ENCODE measurements at places on chromosomes 16 and 17. TPM values are rescaled to one million over a fixed set of nuclear protein-coding genes. Genes with fewer than 3 reads are reported as not detected.
A peak's percentile ranks its signal among the peaks of the same experiment; 100 is the strongest.

DNA sequence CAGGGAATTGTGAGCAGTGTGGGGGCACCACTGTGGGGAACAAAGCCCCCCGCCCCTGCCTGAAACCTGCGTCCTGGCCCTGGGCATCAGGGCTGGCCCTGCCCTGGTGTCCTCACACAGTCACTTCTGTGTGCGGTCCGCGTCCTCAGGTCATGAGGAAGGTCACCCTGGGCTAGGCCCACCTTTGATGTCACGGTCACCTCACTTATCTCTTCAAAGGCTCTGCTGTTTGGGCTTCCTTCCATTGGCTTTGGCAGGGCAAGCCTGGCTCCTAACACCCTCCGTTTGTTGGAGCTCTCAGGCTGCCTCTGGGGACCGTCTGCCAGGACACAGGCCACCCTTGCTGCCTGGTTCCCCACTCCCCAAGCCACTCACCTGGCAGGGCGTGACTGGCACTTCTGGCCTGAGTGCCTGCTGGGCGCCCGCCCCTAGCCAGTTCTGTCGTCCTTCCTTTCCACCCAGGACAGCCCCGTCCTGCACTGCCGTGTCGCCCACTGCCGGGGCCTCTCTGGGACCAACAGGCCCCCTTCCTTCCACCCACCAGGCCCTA is 8.8 kb downstream of the CENPX start:
- no peak for DNase-seq

- DNase-seq: peak; percentile 8
Observed at GRCh38 chr16:68590201-68590994, 51.3 kb downstream of the ZFP90 start.

DNA sequence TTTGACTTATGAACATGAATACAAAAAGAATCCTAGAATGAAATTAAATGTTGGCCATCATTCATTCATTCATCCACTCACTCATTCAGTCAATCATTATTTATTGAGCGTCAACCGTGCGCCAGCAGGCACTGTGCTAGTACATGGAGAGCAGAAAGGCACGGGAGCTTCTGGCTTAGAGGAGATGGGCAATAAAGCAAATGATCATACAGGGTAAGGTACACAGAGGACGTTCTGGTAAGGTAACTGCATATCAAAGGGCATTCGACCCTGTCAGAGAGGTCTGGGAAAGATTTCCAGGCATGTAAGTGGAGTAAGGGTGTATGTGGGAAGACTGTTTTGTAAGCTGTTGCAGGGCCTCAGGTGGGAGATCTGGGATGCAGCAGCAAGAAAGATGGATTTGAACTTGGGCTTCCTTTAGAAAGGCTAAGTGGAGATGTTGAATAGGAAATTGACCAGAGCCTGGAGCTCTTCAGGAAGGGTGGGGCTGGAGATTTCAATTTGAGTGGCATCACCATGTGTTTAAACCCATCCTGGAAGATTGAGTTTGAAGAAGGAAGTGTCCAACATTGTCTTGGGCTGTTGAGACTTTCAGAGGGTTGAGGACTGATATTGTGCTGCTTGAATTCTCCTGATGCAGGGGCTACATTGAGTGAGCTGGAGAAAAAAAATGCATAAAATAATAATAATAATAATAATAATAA is 2.8 kb upstream of the MSI2 start:
- DNase-seq: no peak

DNA sequence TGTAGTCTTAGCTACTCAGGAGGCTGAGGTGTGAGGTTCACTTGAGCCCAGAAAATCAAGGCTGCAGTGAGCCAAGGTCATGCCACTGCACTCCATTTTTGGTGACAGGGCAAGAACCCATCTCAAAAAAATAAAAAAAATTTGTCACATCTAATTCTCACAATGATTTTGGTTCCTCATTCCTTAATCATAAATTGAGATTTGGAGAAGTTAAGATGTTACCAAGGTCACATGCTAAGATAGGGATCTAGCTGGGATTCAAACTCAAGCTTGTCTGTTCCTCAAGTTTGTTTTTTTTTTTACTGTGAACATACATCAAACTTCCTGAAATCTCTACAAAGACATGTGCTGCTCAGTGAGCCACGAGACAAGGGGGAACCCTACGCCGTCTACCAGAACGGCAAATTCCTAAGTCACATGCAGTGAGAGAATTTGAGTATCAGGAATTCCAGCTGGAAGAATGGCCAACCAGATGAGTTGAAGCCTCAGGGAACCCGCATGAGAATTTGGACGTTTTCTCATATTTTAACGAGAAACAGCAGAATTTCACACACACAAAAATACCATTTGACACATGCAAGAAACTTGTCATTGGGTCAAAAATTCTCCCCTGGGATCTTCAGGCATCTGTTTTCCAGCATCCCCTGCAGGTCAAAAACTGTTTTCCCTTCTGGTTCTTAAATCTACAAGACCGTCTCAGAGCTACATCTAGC is 414.1 kb upstream of the GOT2 start:
- no peak for DNase-seq

CACNG4 gene
- polyA plus RNA-seq: not detected

GRCh38 chr17:38441429-38442061 is 13.3 kb downstream of the ARHGAP23 start:
- DNase-seq: no peak

TADA2A gene
- 16.3 TPM for polyA plus RNA-seq

- DNase-seq: no peak
Observed at GRCh38 chr16:22764662-22765327, 49.2 kb upstream of the HS3ST2 start.

- no peak for DNase-seq
Observed at GRCh38 chr16:80459966-80460365, 80.8 kb upstream of the DYNLRB2 start.

DNA sequence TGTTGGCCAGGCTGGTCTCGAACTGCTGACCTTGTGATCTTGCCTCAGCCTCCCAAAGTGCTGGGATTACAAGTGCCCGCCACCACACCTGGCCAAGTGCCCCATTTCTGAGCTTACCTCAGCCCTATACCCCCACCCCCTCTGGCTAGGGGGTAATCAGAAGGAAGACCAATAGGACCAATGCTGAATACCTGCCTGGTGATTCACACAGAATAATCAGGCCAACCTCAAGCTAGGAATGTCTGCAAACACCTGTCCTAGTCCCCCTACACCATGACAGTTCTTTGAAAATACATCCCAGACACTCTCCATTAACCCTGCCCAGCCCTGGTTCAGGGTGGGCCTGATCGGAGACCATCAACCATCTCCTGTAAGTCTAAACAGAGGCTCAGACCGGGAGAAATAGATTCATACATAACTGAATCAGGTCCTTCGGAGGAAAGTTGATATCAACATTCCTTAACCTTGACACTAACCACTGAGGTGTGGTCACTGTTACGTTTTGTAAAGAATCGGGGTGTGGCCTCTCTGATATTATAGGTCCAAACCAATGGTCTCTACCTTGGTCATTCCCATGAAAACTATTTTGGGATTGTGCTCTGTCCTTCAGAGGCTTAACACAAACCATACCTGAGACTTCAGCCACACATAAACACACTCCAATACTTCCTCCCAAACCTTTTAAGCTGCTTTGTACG is 130.8 kb downstream of the GAS7 start:
- no peak for DNase-seq

Measured in naive B cell (primary cell).